Brain pericyte (primary cell): ENCODE measurements at places on chromosomes 2 and 18.

- DNase-seq = no peak
Observed at GRCh38 chr2:109148117-109148746, 19.2 kb downstream of the SH3RF3 start.

- DNase-seq = no peak
Observed at GRCh38 chr18:52394602-52395001, 54.6 kb downstream of the DCC start.

DNA sequence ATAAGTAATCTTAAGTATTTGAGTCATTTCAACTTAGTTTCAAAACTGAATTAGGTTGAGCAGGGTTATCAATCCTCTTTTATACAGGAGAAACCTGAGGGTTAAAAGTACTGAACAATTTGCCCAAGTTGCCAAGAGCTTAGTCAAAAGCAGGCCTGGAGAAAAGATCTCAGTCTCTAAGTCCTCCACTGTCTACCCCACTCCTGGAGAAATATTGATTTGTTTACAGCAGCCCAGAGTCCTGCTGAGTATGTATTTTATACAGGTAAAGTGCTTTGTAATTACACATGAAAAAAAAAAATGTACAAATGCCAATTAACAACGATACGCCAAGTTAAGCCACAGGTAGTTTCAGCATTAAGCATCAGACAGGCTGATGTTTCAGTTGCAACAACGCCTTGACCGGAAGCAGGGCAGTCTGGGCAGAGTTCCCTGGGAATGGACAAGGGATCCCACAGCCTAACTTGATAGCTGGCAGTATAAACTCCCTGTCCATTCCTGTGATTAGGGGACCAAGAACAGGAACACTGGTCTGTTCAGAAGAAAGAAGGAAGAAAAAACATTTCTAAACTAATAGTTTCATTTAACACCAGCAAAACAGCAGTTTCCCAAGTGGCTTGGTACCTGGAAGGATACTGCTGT lies 132.9 kb downstream of the MYO5B start:
- no peak for DNase-seq

DNA sequence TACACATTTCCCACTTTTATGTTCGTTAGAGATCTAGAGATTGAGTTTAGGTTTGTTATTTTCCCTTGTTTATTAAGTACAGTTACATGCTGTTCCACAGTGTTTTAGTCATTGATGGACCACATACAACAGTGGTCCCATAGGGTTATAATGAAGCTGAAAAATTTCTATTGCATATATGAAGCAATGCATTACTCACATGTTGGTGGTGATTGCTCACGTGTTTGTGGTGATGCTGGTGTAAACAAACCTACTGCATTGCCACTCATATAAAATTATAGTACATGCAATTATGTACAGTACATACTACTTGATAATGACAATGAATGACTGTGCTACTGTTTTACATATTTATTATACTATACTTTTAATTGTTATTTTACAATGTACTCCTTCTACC lies 51.0 kb upstream of the NXPH2 start:
- no peak for DNase-seq

- no peak for DNase-seq
Observed at GRCh38 chr2:231612109-231612455, 19.4 kb downstream of the TEX44 start.

DNA sequence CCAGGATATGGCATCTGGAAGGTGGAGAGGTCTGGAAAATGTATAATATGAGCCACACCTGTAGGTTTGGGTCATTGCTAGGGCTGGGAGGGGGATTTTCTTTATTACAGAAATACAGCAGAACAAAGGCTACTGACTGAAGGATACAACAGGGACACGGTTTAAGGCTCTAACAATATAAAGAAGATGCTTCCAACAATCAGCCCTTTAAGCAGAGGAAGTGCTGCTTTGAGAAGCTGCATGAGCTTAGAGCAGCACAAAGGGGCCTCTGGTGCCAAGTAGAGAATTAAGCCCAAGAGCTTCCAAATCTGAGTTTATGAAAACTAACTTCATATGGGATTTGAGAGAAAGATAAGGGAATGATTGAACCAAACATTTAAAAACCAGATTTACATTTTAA lies 174.5 kb upstream of the RMP24 start:
- no peak for DNase-seq

DNA sequence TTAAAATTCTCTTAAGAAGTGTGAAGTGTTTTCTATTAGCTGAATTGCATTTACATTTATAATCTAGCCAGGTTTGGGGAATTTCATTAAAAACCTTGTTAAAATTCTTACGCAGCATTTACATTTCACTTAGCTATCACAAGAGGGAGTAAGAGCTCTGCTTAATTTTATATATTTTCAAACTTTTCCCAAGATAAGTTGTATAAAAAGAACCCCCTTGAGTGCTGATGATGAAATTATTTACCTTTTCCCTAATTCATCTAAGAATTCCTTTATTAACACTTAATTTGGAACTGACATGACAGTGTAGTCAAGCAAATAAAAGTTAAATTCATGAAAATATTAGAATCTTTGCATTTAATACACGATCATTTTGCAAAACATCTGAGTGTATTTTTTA lies 54.2 kb upstream of the ZSWIM2 start:
- DNase-seq = no peak

GRCh38 chr2:42792583-42793333 lies at the start of gene HAAO:
TSS of gene HAAO (minus strand) at chr2:42792583. CDS start at chr2:42792536, 47 bp downstream.
- DNase-seq = no peak

- DNase-seq = no peak
Observed at GRCh38 chr2:223414646-223415045, 187.5 kb downstream of the SCG2 start.

GRCh38 chr2:60371681-60372080 lies 181.8 kb downstream of the BCL11A start:
- no peak for DNase-seq

GRCh38 chr2:234745347-234745746 lies 206.5 kb upstream of the SH3BP4 start:
- DNase-seq = no peak

DNA sequence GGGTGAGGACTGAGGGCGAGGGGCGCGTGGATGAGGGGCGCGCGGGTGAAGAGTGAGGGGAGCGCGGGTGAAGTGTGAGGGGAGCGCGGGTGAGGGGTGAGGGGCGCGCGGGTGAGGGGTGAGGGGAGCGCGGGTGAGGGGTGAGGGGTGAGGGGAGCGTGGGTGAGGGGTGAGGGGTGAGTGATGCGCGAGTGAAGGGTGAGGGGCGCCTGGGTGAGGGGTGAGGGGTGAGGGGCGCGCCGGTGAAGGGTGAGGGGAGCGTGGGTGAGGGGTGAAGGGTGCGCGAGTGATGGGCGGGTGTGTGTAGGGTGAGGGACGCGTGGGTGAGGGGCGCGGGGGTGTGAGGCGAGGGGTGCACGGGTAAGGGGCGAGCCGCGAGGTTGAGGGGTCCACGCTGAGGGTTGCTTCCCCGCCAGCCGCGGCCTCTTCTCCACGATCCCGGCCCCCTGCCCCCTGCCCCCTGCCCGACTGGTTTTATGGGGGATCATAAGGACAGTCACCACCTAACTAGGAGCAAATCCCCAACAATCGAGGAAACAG lies 1.1 kb upstream of the SLC66A2 start:
- no peak for DNase-seq

GRCh38 chr2:67684991-67685390 lies 287.9 kb downstream of the ETAA1 start:
- no peak for DNase-seq

GRCh38 chr18:8786483-8787370 lies 81.4 kb downstream of the MTCL1 start:
- DNase-seq = no peak

DNA sequence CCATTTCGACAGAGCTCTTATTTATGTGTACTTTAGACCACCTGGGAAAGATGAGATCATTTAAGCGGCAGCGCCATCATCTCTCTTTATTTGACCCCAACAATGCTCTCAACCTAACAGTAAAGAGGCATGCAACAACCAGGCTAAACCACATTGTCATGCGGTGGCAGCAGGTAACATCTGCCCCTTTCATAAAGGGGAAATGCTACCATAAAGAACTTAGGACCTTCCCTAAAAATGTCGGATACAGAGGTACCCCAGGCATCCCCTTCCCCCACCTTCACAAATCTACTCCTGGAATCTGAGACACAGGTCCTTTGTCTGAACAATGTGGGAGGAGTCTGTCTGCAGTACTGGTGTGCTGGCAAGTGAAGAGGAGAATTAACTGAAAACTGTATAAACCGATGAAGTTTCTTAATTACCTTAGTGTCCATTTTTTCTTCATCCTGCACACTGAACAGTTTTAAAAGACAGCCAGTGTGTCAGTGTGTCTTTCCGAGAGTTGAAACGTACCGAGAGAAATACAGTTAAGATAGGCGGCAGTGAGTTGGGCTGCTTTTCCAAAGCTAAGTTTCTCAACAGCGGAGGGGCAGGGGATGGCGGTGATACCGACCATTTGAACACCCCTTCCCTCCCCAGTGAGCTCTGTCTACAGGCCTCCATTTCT lies 1.9 kb downstream of the MEX3C start:
- no peak for DNase-seq

GRCh38 chr2:213187833-213188532 lies 36.6 kb upstream of the IKZF2 start:
- no peak for DNase-seq

DNA sequence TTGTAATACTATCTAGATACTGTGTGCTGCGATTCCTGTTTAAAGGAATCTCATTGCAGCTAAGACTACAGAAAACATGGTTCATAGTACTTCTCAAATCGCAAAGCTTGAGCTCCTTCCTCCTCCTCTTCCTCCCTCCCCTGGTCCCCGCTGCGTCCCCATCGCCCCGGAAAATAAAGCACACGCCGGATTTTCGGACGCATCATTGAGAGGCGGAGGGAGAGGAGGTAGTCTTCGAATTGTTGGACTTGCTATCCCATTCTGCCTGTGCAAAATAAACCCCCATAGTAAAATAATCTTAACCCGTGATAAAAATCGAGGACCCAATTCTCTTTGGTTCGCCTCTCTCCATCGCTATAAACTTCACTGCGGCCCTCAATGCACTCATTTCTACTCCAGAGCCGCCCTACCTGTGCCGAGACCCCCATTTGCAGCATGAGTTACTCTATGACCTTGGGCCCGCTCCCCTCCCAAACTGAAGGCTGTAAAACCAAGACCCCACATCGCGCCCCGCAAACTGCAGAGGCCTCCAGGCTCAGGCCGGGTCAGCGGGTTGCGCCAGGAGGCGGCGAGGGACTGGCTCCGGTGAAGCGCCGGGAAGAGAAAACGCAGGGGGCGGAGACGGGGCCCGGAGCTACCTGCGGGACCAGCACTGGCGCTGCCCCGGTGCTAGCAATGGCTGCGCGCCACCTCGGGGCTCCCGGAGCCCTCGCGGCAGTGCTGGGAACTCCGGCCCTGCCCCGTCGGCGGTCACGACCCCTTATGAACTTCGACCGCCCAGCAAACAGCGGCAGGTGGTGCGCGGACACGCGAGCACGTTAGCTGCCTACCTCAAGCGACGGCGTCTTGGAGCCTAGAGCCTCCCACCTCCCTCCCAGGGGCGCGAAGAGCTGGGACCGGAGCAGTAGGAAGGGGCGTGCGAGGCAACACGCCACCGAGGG lies 649 bp downstream of the ESCO1 start:
- DNase-seq = peak; percentile 3

DNA sequence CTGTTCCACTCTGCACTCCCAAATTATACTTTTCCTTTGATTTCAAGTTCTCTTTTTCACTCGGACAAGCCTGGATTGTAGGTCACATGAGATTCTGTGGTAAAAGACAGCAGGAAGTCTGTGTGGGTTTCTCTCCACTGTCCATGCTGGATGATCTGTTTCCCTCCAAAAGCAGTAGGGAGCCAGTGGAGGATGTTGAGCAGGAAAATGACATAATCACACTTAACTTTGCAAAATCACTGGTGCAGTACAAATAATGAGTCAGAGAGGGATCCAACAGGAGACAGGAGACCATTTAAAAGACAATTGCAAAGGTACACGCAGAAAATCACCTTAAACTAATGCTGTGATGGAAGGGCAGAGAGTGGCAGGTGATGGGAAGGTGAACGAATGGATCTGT lies 301.3 kb downstream of the ZNF407 start:
- DNase-seq = peak; percentile 85

- no peak for DNase-seq
Observed at GRCh38 chr2:26302846-26303245, 43.1 kb upstream of the SELENOI start.

DNA sequence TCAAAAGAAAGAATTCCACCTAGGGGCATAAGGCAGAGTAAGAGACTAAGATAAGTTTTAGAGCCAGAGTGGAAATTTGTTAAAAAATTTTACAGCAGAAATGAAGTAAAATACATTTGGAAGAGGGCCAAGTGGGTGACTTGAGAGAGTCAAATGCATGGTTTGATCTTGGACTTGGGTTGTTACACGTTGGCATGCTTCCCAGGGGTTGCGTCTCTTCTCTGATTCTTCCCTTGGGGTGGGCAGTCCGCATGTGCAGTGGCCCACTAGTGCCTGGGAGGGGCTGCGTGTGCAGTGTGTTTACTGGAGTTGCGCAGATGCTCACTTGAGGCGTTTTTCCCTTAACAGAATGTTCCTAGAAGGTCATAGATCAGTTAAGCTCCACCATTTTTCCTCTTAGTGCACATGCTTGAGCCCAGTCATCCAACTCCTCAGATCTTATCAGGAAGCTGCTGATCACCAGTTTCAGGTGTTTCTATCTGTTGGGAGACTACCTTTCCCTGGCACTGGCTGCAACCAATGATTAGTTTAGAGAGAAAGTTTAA lies 13.1 kb downstream of the SEH1L start:
- DNase-seq = no peak

GRCh38 chr2:42804338-42804737 lies 12.0 kb upstream of the HAAO start:
- no peak for DNase-seq

- no peak for DNase-seq
Observed at GRCh38 chr18:76379226-76380126, 115.6 kb downstream of the ZNF516 start.

DNA sequence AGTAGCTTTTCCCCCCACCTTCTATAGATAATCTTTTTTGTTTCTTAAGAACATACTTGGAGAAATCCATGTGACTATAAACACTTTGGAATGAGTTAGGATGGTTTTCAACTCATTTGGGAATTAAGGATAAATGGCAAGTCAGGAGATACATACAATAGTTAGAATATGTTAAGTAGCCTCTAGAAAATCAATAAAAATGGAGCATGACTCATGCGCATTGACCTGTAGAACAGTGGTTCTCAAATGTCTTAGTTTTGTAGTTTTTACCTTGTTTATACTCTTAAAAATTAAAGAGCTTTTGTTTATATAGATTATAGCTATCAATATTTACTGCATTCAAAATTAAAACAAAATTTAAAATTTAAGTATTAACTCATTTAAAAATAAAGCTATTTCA lies 24.7 kb downstream of the NUP35 start:
- DNase-seq = no peak
